ENCODE measurements at places on chromosomes 5 and 9.

DNA sequence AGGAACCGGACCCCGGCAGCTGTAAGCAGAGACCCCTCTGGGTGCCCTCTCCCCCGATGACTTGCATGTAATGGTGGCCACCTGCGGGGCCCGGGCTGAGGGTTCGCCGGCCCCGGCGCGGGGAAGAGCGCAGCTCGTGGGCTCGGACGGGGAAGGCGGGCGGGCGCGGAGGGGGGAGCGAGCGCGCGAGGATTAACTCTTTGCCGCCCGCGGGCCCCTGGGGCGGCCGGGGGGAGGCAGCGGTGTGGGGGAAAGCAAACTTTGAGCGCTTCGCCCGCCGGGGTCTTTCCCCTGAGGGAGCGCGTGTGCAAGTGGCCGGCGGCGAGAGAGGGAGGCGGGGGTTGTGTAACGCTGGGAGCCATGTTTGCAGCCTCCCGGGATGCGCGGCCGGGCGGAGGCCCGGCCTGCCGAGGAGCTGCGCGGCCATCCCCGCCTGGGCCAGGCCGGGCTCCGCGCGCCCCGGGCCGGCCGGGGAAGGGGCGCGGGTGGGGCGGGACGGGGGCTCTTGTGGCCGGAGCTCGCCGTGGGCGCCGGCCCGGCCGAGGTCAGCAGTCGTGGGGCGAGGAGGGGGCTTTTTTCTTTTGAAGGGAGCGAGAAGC is 547 bp downstream of the ANP32B start:
- DNase-seq: peak; percentile 63

DNA sequence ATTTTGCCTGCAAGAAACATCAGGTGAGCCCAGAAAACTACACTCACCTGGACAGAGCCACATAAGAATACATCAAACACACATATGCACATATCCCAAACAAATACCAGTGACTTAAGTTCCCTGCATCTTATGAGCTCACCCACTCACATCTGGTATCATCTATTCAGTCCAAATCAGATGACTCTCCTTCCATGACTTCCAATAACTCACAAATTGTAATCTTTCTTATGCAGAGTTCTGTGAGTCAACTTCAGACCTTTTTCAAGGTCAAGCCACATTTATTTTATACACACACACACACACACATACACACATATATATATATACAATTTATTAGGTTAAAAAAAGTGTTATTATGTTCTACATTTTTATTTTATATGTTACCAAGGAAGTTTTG is 1711.9 kb upstream of the CDH9 start:
- DNase-seq: no peak

DNA sequence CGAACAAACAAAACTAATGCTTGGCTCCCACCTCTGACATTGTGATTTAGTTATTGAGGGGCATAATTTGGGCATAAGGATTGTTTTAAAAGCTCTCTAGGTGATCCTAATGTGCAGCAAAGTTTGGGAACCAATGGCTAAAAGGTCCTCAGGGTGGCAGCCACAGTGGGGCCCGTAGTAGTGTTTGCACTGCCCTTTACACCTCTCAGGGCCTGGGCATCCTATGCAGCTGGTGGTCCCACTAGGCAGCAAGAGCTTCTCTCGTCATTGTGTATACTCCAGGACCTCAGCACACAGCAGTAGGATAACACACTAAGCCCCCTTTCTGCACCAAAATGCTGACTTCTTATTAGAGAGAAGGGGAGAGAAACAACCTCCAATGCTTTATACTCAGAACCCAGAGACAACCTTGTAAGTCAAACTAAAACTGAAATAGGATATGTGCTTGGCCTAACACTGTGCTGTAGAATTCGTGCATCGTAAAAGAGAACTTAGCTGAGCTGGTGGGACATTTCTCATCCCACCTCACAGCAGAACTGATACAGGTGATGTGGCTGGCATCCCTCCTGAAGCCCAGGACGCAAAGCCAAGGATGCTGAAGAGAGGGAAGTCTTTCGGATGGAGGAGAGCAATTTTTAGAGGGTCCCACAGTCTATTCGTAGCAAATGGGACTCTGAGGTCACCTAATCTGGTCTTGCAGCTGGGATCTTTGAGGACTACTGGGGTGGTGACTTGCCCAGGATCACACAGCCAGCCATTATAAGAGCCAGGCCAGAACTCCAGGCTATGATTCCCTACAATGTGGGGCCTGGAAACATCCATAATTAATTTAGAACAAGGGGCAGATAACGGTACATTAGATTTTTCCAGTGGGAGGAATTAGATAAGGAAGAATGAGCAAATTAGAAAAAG is 1.2 kb downstream of the GLRX start:
- DNase-seq: no peak

GRCh38 chr5:126939887-126940286 is 90.5 kb downstream of the MARCHF3 start:
- no peak for DNase-seq

DNA sequence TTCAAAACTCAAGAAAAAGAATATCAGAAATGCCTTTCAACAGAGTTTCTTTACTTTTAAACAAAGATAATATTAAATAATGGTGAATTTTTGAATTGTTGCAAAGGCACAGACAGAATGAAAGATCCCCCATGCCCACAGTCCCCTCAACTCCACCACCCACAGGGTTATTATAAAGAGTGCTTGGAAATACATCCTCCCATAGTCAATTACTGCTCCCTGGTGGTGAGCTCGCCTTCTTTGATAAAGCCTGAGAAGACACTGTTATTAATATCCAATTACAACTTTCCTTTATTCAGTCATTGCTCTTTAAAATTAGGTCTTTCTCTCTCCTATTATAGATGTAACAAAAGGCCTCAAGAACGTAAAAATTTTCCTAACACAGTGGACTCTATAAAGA is 490.2 kb upstream of the RORB start:
- DNase-seq: no peak

- peak; percentile 73 for DNase-seq
Measured at GRCh38 chr9:5510360-5510931, at the start of gene PDCD1LG2. PDCD1LG2 (plus strand) TSS chr9:5510531; CDS start chr9:5522547, 12,016 bp downstream.

GRCh38 chr9:109276469-109277440 is 44.1 kb downstream of the EPB41L4B start:
- DNase-seq: no peak

DNA sequence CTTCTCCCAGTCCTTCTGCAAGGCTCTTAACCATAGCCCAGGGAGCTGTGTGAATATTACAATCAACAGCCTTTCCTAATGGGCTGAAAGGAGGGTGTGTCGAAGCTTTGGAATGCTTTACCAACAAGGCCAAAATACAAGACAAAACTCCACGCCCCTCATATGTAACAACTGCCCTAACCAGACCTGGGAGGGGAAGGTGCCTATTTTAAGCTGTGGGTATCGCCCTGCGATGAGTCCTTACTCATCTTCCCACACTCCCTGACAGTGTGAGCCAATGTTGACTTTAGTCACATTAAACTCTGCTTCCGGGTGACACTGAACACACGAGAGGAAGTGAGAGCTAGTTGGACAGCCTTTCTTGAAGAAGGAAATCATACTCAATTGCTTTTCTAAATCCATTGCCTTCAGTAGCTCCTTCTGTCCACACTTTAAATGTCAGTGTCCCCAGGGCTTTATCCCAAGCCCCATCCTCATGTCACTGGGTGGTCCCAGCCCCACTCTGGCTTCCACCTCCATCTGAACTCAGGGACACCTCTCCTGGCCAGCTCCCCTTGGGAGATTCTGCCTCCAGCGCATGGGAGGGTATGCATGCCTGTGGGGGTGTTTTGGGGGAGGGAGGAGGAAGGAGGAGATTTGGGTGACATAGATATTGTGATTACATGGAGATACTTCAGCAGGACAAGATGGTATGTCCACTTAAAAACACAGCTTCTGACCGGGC is 6.5 kb upstream of the TBC1D9B start:
- no peak for DNase-seq

- no peak for DNase-seq
Measured at GRCh38 chr9:72274441-72274840, 90.6 kb downstream of the ZFAND5 start.

- no peak for DNase-seq
Measured at GRCh38 chr9:89920131-89920530, 315.3 kb downstream of the GADD45G start.

DNA sequence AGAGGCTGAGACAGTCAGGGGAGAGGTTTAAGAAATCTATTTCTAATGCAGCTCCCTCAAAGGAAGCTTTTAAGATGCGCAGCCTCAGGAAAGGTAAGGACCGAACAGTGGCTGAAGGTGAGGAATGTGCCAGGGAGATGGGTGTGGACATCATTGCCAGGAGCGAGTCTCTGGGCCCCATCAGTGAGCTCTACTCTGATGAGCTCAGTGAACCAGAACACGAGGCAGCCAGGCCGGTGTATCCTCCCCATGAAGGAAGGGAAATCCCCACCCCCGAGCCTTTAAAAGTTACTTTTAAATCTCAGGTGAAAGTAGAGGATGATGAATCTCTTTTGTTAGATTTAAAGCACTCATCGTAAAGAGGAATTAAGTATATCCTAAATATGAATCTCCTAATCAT is 8.2 kb downstream of the CAVIN4 start:
- no peak for DNase-seq

- DNase-seq: no peak
Measured at GRCh38 chr5:52822437-52822836, 34.7 kb downstream of the ITGA1 start.

DNA sequence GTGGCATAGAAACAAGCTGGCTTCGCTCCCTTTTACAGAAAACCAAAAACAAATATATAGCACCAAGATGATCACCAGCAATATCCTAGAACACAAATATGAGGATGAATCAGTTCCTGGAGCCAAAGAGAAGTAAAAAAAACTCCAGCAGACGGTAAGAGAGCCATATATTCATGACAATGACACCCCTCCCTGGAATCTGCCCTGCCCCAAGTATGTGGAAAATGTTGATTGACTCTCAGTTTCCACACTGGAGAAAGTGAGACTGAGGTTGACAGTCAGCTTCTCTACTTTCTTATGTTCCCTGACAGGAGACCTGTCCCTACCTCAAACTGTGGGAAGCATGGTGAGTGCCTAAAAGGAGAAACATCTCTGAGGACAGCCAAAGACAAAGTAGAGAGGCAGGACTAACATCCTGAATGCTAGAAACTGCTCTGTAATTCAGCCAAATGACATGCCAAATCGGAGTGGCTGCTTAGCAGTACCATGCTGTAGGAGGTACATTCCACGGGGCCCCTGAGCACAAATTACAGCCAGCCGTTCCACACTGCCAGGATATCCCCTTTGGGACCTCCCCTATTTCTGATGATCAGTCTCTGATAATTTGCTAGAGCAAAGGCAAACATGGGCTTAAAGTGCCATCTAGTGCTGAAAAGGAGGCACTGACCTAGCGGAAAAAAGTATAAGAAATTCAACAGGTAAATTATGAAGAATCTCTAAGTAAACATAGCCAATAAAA is 424.0 kb upstream of the RGMB start:
- DNase-seq: peak; percentile 60

DNA sequence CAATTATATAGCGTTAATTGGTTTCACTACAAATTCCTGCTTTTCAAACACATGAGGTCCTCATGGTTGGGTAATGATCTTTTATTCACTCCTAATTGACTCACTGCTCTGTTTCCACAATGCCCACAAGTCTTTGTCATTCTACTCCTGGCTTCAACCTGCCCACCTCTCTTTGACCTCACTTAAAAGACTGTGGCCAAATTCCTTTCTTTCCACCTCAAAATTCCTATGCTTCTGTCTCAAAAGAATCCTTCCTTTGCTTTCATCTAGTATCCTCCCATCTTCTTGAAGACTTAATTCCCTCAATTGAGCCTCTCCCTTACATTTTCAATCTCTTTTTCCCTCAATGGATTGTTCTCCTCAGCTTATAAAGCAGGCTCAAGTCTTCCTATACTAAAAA is 4.9 kb downstream of the APBA1 start:
- DNase-seq: no peak

GRCh38 chr5:88551724-88552345 is 283.2 kb upstream of the TMEM161B start:
- no peak for DNase-seq

GRCh38 chr9:7258688-7259396 is 501.1 kb downstream of the KDM4C start:
- no peak for DNase-seq

DNA sequence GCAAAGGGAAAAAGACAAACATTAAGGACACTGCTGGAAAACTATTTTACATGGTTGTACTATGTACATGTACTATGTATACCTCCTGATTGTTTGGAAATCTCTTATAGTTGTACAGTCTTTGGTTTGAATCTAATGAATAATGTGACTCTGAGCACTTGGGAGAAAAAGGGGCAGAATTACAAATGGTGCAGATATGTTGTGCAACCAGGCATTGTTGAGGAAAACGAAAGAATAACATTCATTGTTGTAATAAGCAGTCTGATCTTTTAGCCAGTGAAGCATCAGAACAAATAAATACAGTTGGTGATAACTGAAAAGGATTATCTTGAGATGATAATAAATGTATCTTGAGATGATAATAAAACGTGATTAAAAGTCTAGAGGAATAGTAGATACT is 87.2 kb downstream of the CSNK1G3 start:
- DNase-seq: no peak

DNA sequence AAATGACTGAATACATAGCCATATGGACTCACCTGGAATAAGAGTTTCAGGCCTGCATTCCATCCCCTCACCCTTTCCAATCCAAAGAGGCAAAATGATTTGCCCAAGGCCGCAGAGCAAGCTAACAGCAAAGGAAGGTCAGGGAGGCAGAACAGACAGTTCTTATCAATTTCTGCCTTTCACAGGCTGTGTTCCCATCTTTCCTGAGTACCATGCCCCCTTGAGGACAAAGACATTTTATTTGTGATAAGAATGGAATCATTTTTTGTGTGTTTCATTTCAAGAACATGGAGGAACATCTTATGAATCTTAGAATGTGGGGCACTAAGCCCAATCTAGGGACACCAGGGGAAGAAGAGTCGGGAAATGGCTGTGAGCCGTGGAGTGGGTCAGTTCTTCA is 13.9 kb downstream of the LHFPL2 start:
- peak; percentile 44 for DNase-seq

All from dermis blood vessel endothelial cell (primary cell).